HEK293T (cell line): ENCODE measurements at places on chromosomes 2 and 18.
A peak's percentile ranks its signal among the peaks of the same experiment; 100 is the strongest.

- DNase-seq = no peak
Measured at GRCh38 chr2:241809383-241810306, 652 bp downstream of the NEU4 start.

DNA sequence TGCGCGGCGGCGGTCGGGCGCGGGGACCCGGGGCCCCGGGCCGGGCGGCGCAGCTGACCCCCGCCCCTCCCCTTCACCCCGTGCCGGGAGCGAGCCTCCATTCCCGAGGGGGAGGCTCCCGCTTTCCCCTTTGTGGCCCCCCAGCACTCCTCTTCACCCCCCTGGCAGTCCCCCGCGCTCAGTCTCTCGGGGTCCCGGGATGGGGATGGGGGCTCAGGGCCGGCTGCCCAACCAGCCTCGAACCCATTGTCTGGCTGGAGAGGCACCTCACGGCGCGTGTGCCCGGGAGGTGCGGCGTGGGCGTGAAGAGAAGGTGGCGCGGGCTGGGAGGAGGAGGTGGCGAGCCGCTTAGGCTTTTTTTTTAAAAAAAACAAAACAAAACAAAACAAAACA lies 748 bp downstream of the FMNL2 start:
- peak; percentile 17 for DNase-seq

DNA sequence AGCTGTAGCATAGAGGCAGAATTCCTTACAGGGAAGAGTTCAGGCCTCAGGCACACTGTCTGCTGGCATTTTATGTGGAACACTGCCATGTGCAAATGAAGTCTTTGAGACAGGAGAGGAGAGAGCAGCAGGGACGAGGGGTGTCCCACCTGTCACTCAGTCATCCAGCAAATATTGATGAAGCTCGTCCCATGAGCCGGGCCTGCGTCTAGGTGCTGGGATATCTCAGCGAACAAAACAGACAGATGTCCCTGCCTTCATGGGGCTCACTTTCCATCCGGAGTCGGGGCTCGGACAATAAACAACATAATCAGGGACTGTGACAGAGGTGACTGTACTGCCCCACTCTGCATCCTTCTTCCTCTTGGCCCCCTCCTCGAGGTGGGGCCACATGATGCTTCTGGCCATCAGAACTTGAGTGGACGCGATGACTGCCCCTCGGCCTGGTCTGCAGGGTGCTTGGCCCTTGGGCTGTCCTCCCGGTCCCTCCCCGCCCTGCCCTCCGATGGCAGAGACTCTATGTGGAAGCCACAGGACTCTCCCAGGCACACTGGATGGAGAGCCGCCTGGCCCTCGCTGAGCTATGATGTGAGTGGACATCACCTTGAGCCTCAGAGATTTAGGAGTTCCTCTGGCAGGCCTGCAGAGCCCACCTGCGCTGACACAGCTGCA lies 78.8 kb downstream of the MBP start:
- no peak for DNase-seq

GRCh38 chr2:234258562-234259141 lies 208.2 kb downstream of the SPP2 start:
- DNase-seq = no peak

DNA sequence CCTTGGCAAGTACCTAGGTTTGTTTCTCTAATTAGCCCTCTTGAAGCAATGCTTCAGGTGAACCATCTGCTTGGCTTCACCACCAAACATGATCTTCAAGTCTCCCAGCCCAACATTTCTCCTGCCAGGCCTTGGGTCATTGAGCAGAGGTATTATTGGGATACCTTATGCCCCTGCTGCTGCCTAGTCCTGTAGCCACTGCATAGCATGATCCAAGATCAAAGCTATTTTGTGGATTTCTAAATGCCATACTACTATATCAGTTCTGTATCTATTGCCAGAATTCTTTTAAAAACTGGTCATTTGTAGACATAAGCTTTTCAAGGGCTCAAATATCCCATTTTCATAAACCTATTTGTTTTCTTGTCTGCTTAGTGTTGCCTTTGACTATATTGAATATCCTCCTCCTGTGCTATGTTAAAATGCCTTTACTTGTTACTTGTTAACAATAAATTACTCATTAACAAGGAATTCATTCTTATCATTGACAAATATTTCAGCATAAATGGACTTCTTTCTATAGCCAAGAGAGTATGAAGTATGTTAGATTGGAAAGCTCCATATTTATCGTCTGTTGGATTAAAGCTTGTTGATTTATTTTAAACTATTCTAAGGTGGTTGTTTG lies 204.5 kb upstream of the RBBP8 start:
- DNase-seq = no peak

GRCh38 chr2:118473846-118474540 lies 373.5 kb downstream of the EN1 start:
- DNase-seq = no peak

- peak; percentile 59 for DNase-seq
Measured at GRCh38 chr2:46364797-46365457, 67.7 kb downstream of the EPAS1 start.

GRCh38 chr2:240220371-240220770 lies 79.9 kb upstream of the OTOS start:
- DNase-seq = no peak

DNA sequence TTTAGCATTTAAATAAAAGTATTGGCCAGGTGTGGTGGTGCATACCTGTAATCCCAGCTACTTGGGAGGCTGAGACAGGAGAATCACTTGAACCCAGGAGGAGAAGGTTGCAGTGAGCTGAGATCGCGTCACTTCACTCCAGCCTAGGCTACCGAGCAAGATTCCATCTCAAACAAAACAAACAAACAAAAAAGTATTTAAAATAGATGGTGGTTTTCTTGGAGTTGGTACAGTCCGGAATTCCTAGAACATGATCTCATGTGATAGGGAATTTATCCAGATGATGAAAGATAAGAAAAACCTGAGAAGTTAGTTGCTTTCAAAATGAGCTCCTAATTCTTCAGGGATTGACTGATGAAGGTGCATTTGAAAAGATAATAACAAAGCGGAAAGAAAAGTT lies 62.0 kb downstream of the BIRC6 start:
- DNase-seq = no peak

- no peak for DNase-seq
Measured at GRCh38 chr2:163657281-163657656, 78.5 kb downstream of the FIGN start.

DNA sequence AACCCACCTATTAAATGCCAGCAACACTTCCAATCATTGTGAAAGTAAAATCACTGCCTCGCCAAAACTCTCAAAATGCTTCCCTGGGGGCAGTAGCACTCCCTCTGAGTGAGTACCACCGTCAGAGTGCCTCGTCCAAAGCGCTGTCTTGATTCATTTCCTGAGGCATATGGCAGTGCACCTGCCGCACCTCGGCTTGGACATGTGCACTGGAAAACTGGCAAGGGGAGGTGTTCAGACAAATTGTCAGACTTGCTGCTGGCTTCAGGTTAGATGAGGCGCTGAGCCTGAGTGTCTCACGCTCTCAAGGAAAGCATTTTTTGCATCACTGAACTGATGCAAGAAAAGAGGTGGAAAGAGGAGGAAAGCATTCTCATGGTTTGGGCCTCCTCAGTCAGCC lies 132.8 kb downstream of the ATL2 start:
- DNase-seq = no peak

DNA sequence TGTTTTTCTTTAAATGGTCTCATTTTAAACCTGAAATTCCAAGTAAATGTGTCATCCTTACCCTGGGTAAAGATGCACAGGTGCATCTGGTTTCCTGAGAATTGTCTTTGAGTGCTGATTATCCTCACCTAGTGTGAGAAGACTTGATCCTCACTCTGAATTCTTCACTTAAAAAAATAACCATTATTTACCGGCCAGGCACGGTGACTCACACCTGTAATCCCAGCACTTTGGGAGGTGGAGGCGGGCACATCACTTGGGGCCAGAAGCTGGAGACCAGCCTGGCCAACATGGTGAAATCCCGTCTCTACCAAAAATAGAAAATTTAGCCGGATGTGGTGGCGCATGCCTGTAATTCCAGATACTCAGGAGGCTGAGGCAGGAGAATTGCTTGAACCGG lies 9.9 kb upstream of the WNT6 start:
- no peak for DNase-seq

DNA sequence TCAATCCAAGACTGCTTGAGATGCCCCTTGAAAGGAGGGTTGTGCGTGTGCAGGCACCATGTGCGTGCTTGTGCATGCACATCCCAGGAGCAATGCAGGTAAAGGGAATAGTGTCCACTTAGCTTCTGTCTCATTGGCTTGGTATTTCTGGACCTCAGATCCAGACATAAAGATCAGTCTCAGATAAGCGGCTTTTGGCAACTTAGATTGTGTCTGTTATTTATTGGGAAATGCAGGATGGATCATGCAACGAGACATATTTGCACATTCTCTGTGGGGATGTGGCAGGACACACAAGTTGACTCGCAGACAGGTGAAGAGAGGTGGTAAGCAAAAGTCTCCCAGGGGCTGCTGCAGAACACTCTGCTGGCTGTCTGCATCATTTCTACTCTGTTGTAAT lies 67.9 kb downstream of the SETBP1 start:
- no peak for DNase-seq

DNA sequence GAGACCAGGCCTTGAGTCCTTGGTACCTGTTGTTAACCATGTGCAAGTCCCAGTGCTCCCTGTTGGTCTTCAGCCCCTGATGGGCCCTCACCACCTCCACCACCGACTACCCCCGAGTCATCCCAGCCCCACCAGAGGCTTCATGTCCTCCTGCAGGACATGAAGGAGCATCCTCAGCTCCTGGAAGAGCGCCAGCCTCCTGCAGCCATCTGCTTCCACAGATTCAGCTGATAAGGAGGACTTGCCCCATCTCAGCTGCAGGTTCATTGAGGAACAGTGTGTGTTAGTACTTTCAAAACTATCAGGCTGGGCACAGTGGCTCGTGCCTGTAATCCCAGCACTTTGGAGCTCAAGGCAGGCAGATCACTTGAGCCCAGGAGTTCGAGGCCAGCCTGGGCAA lies 151.9 kb downstream of the ATP9B start:
- no peak for DNase-seq

DNA sequence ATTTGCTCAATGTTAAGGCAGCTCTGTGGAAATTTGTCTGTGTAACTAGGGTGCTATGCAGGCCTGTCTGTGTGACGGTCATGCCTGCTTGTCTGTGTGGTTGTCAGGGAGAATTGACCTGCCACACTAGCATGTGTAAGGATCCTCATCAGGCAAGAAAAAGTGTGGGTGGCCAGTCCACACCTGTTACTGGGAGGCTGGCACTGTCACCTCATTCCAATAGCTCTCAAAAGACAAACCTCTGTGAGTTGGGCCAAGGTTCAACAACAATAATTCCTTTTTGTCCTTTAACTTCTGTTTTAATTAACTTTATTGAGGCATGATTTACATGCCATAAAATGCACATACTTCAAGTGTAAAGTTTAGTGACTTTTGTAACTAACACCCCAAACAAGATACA lies 4.2 kb upstream of the MARCO start:
- no peak for DNase-seq

- no peak for DNase-seq
Measured at GRCh38 chr2:149989447-149990063, 402.0 kb upstream of the MMADHC start.

GRCh38 chr2:231455222-231455621 lies 9.1 kb downstream of the NCL start:
- DNase-seq = no peak

DNA sequence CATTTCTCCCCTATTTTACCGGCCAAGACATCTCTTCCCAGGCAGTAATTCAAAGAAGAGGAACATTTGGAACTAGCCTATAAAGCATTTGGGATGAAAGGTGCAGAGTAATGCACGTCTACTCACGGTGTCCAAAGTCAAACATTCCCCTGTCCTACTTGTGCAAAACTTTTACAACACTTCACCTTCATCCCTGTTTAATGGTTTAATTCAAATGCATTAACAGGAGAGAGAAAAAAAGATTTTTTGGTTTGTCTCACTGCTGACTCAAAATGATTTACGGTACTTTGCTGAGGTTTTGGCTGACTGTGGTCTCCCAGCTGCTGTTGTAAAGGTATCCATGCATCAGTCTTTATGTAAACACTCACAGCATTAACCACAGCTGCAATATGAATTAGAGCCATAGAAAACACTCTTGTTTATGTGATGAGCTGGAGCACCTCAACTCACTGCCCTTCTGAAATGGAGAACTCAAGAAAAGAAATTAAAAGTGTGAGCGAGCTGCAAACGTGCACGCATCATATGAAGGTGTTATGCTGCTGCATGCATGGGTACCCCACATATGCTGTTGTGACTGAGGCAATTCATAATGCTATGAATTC lies 220.5 kb downstream of the PIEZO2 start:
- no peak for DNase-seq

- no peak for DNase-seq
Measured at GRCh38 chr18:10659594-10659993, 133.8 kb downstream of the NAPG start.

GRCh38 chr2:175579646-175580045 lies 398.1 kb upstream of the ATP5MC3 start:
- no peak for DNase-seq

- DNase-seq = no peak
Measured at GRCh38 chr2:18464913-18465312, 95.5 kb downstream of the RDH14 start.

DNA sequence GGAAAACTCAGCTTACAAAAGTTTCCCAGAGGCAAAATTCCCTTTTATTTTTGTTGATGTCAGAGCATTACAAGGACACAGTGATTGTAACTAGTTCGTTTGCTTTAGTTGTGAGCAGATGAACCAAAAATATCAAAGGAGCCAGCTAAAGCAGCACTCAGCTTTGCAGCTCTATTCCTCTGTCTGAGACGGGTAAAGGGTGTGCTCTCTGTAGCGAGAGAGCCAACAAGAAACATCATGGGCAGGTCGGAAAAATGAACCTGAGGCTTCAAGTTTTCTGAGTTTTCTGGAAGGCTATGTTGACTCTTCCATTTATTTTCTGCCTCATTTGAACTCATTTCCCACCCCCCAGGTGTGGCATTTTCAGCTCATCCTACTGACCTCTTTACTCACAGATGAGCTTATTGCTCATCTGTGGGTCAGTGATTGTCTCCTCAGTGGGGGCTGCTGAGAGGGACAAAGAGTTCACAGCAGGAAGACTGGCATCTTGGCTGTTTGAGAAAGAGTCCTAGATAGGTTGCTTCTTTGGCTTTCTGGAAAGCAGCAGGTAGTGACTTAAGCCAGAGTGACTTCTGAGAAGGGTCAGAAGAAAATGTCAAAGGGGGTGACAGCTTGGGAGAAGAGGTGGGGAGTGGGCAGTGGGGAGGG lies 66.6 kb upstream of the EPC2 start:
- DNase-seq = no peak
